HCEC 1CT (cell line): ENCODE measurements at places on chromosomes 2 and 18.

- no peak for DNase-seq
These were observed 42.7 kb downstream of the CYP26B1 start for GRCh38 chr2:72104821-72105588.

GRCh38 chr18:2087877-2088673 lies 483.2 kb downstream of the METTL4 start:
- DNase-seq, result no peak

DNA sequence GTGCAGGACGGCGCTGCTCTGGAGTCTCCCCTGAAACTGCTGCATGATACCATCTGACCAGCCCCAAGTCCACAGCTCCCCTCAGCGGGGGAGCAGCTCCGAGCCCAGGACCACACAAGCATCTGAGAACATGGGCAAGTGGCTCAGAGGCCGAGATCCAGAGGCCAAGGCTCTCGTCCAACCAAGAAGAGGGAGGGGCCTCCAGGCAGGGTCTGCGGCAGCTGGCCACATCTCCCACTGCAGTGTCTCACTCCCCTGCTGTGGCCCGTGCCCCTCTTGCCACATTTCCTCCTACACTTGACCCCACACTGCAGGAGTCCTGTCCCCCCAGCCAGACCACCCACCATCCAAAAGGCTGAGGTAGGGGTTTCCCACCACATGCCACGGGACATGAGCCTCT lies 50.2 kb downstream of the TFCP2L1 start:
- no peak for DNase-seq

DNA sequence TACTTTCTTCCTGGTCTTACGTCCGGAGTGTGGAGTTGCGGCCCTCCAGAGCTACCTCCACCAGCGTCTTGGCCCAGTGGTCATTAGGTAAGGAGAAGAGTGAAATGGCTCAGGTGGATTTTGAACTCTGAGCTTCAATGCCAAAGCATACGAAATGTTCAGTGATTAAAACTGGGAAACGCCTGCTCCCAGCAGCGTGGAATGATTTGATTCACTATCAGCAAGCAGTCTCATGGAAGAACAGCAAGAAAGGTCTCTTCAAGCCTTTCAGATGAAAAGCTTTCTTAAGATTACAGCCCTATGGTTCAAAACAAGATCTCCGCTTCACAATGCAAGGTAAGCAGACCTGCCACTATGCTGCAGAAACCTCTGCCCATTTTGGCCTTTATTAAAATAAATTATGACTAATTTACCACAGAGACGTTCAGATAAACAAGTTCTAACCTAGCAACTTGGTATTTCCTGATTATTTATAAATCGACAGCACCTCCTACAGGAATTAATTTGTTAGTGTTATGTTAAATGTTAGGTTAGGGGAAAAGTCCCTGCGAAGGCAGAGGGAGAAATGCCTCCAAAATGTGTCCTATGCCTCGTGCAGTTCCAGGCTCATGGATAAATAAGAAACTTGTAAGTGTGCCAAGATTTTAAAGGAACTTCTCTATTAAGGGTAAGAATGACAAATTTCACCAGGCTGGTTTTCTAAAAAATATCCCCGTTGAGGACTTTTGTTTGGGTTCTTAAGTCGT lies 10.1 kb downstream of the SP9 start:
- peak; percentile 73 for DNase-seq

DNA sequence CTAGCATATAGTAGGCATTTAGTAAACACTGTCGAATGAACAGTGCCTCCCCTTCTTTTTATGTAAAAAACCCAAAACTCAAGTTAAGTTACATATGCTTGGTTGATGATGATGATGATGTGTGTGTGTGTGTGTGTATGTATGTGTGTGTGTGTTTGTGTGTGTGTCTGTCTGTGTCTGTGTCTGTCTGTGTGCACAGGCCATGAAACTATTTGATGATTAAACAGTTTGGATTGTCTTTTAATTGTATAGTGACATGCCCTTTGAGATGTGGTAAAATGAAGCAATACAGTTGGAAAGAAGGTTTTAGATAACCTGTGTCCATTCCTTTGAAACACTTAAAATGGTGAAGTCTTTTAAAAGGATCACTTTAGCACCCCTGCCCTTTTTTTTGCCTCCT lies 105.6 kb downstream of the MAP4K4 start:
- peak; percentile 62 for DNase-seq

GRCh38 chr18:38576916-38577315 lies 1011.3 kb upstream of the CELF4 start:
- DNase-seq, result no peak

DNA sequence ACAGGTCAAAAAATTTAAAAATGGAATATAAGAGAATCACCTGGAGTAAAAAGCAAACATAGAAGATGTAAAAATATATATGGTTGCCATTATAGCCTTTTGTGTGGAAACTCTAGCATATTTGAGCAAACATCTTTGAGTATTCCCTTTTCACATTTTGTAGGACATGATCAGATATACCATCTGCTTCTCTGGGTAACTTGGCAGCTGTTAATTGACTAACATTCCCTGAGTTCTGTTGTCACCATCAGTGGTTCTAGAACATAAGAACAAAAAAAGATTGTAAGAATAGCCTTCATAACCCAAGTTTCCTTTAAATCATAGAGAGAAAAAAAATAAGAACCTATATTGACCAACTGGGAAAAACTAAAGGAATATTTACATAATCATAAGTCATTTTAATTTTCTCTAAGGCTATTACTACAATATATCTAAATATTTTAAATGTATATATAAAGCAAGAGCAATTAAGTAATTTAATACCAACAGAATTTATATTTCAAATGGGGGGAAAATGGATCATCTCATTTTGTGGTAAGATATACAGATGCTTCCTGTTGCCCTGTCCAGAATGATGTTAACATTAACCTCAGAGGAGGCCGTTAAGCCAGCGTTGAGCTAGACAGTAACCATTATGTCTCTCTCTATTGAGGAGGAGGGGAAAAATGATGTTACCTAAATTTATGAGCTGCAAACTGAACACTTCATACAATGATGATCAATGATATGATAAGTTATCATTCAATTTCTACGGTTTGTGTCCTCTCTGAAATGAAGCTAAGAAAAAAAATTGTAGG lies 9.8 kb upstream of the INO80D start:
- no peak for DNase-seq

DNA sequence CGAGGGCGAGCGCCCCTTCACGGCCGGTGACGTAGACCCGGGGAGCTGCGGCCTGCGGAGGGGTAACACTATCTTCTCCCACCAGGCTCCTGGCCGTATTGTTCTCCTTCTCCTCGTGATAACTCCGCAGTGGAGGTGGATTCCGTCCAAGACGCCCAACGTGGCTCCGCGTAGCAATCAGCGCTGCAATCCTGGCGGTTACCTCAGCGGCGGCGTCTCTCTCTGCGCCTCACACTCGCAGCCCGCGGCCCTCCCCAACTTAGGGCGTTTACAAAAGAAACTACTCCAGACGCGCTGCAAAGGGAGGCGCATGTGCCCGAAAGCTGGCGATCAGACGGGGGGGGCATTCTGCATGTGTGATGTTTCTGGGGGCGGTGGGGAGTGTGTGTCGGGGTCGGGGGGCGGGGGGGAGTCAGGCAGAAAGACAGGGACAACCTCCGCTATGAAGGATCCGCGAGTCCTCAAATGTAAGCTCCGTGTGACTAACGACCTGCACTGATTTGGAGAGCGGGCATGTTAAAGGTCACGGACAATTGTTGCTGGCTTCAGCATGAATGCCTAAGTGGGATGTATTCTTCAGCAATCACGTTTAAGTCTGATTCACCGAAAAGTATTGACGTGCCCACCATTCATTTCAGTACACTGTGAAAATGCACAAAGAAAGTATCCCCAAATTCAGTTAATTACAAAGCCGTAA lies 1.3 kb upstream of the ZNF516 start:
- DNase-seq, result peak; percentile 53

- DNase-seq, result no peak
These were observed 568.2 kb downstream of the THSD7B start for GRCh38 chr2:137333386-137334165.

DNA sequence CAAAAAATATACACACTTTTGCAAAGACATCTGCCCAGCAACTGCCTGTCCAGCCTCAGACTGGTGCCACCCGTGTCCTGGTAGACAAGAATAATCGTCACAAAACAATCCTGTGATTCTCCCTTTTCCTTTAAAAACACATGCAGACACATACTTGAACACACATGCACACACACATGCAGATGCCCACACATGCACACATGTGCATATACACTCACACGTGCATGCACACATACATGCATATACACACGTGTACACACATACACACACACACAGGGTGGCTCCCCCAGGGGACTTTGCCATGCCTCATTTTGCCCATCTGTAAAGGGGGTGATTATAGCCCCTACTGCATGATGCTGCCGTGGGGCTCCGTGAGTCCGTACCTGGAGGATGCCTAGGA lies 24.9 kb upstream of the ALPP start:
- no peak for DNase-seq

GRCh38 chr2:136022396-136023146 lies 37.1 kb upstream of the DARS1 start:
- DNase-seq, result no peak

GRCh38 chr2:127559454-127559853 lies 24.0 kb downstream of the MYO7B start:
- DNase-seq, result no peak
